EL (cell line): ENCODE measurements at places on chromosomes 13 and 19.

- no peak for DNase-seq
These were observed 207.8 kb downstream of the POSTN start for GRCh38 chr13:37390735-37391134.

GRCh38 chr13:71964491-71965100 is 97.6 kb upstream of the DACH1 start:
- no peak for DNase-seq

GRCh38 chr19:3698386-3698950 is 1.8 kb downstream of the PIP5K1C start:
- no peak for DNase-seq

GRCh38 chr13:25249001-25249543 is 38.2 kb downstream of the MTMR6 start:
- peak; percentile 23 for DNase-seq

DNA sequence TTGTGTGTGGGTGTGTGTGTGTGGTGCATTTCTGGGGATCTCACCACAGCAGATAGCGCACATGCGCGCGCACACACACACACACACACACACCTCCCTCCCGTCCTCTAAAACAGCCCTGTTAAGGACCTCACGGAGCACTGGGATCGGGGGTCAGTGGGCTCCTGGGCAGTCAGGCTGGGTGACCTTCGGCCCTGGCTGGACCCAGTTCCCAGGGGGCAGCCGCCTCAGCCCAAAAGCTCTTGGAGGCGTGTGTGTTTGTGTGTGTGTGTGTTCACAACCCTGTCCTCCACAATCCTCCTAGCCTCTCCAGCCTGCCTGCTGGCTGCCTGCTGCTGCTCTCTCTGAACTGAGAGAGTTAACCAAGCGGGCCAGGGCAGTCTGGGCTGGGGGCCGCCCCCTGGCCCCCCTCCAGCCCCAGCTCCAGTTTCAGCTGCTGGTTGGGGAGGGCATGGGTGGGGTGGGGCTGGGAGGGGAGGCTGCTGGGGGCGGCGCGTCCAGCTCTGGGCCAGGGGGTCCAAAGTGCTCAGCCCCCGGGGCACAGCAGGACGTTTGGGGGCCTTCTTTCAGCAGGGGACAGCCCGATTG is at the start of gene FXYD1:
FXYD1 (plus strand) TSS at position 520 of the 588 bp plus-strand sequence. CDS start 1,256 bp downstream, outside the sequence.
- no peak for DNase-seq

DNA sequence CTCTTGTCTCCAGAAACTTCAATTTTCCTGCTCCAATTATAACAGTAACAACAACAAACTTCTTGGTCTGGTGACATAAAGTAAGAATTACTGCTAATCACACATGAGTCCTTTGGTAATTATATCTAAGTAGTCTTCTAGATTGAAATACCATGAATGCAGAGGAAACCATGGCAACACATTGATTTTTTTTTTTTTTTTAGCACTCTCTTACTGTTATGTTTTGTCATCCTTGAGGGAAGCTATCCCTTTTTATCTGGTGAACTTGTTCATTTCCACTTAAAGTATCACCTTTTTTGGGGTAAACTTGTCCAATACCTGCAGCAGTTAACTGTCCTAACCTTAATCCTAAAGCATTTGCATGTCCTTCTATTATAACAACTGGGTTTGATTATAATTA is 256.3 kb downstream of the B3GLCT start:
- no peak for DNase-seq

GRCh38 chr13:70249332-70250064 is 141.2 kb upstream of the KLHL1 start:
- no peak for DNase-seq

DNA sequence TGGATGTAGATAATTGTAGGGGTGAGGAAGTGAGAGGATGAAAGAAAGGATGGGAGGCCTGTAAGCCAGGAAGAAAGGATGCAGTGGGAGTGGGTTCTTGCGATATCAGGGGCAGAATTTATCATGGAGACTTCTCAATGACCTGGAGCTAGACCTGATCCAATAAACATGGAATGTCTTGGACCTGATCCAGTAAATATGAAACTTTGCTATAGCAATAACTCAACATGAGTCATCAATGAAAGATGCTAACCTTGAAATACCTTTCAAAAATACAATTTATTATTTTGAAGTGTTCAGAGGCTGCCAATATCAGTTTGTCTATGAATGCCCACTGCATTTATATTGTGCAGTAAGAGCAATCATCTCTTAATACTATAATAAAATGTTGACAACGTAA is 279.5 kb downstream of the POU4F1 start:
- DNase-seq, result peak; percentile 7

DNA sequence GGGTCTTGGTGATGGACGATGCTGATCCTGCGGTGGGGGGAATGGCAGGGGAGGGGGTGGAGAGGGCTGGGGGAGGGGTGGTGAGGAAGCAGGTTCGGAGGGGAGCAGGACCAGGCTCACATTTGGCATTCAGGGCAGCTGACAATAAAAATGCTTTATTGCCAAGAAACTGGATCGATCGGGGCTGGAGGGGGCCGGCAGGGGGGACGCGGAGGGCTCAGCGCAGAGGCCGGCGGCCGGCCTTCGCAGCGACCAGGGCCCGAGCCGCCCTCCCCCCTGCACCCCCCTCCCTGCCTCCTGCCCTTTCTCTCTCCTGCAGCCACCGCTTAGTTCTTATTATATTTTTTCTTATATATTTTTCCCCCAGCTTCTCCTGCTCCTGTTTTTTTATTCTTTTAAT is 18.1 kb upstream of the POU2F2 start:
- no peak for DNase-seq

DNA sequence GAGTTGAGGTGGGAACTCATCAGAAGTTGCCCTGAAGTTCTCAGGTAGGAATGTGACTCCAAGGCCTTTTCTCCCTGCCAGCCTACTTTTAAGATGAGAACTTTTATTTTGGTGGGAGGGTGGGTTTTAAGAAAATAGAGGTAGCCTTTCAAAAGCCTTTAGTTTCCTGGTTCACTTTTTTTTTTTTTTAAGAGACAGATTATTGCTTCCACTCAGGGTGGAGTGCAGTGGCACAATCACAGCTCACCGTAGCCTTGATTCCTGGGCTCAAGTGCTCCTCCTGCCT is 3.0 kb downstream of the C19orf67 start:
- DNase-seq, result no peak

- no peak for DNase-seq
These were observed 9.7 kb upstream of the CCL25 start for GRCh38 chr19:8042900-8043299.

DNA sequence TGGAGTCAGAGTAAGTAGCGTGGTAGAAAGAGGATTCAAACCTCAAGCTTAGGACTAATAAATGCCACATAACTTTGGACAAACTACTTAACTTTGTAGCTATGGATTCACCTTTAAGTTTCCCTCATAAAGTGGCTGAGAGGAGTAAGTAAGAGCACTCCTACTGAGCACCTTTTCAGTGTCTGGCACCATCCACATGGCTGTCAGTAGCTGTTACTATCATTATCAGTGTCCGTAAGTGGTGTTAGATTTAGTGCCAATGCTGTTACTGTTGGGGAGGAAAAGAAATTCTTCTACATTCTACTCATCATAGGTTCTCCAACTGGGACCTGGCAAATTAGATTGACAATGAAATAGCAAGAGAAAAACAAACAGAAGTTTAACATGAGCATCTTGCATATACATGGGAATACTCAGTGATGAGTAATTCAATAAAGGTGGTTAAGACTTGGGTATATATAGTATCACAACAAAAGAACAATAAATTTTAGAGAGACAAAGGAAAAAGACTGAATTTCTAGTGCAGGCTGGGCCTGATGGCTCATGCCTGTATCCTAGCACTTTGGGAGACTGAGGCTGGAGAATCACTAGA is 165.6 kb upstream of the NBEA start:
- no peak for DNase-seq

GRCh38 chr13:93818345-93818744 is 591.7 kb downstream of the GPC6 start:
- DNase-seq, result no peak

DNA sequence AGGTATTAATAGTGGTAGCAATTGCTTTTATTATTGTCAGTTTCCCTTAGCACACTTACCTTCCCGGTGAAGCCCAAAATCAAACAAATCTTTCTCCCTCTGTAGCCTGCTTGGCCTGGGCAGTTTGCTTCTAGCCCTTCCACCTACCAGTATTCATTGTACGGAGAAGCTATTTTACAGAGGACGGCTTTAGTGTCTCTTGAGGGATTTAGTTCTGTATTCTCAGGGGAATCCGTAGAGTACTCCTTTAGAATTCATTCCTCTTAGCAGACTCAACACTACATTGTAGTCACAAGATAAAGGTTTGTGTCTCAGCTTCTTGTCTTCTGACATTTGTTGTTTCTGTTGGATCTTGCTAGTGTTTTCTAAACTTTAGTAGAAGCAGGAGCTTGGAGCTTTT is 24.1 kb upstream of the WTIP start:
- no peak for DNase-seq

- peak; percentile 86 for DNase-seq
These were observed 28.3 kb downstream of the PEX11G start for GRCh38 chr19:7460562-7460966.

- peak; percentile 39 for DNase-seq
These were observed 13.8 kb upstream of the EHD2 start for GRCh38 chr19:47699360-47699917.

GRCh38 chr13:74795526-74795925 is 661.3 kb upstream of the KLF12 start:
- DNase-seq, result no peak

- no peak for DNase-seq
These were observed 8.0 kb upstream of the TFDP1 start for GRCh38 chr13:113576597-113576996.

DNA sequence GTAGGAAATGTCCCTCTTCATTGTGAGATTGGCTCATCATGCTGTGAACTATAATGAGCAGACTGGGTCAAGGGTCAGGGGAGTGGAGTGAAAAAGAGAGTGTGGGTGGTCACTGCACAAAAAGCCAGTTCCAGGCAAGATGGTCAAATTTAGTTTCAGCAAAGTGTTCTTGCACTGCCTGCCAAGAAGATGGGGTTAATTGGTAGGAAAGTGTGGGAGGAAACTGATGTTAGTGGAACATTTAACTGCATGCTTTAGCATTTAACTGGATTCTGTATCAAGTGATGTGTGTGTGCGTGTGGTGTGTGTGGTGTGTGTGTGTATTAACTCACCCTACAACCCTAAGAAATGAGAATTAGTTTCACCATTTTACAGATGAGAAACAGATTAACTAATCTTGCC is 131.6 kb downstream of the COG6 start:
- DNase-seq, result no peak
